Mucosa of descending colon (tissue), 3 donors: ENCODE measurements at places on chromosomes 11 and 22.
A peak's percentile ranks its signal among the peaks of the same experiment; 100 is the strongest.

- no peak for DNase-seq
These were observed 15.1 kb downstream of the ADM start for GRCh38 chr11:10319702-10320558.

GRCh38 chr11:71080239-71081097 is 171.9 kb downstream of the SHANK2 start:
- DNase-seq = no peak

DNA sequence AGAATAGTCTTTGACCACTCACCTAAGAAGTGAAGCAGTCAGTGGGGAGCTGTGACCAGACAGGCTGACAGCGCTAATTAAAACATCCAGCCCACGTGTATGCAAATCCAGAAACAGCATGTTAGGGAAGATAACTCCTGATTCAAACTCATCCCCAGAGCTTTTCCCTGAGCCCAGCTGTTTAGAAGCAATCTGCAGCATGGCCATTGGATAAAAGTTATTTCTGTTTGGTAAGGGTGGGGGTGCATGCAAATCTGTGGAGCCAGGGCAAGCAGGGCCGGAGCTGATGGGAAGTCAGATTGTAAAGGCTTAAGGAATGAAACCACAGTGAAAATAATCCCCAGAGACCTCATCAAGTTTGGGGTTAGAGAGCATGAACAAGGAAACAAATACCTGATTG is 247.9 kb upstream of the KIRREL3 start:
- DNase-seq = no peak

DNA sequence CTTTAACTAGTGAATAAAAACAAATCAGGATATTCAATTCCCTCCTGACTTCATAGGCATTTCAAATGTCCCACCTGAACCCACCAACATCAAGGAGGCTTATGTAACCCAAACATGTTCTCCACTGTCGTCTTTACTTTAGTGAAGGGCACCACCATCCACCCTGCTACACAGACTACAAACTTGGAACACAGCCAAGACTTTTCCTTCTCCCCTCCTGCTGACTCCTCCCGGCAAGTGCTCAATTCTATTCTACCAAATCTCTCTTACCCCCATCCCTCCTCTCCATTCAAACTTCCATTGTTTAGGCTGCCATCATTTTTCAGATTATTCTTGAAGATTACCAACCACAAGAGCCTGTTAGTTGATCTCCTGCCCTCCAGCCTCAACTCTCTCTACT is 24.3 kb downstream of the SAAL1 start:
- DNase-seq = no peak

GRCh38 chr11:42544726-42545125 is 767.1 kb upstream of the API5 start:
- DNase-seq = no peak

DNA sequence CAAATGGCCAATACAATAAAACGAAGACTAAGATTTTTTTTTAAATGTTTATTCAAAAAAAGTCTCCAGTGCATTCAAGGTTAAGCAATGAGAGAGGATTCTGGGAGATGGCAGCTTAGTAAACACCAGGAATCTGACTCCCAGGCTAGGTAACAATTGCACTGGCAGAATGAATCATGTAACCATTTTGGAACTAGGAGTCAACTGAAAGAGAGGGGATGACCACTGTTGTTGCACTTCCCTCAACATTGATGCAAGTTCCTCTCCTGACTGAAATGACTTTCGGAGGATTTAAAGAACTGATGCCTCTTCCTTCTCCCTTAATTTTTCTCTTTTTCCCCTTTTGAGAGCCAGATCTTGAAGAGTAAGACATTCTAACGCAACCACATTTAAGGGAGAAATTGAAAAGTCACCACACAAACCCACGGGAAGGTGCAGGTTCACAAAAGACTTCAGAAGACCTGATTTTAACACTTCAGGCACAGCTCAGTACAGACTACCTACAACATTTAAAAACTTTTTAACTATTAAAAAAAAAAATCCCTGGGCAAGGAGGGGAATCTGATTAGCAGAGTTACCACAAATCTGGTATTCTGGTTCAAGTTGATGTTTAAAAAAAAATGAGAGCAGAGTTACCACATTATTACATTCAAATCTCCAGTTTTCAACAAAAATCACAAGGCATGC is 56.8 kb downstream of the FCHSD2 start:
- no peak for DNase-seq

GRCh38 chr11:118055966-118056365 is 20.9 kb upstream of the TMPRSS4 start:
- no peak for DNase-seq

GRCh38 chr11:12599408-12600143 is 74.6 kb upstream of the TEAD1 start:
- DNase-seq = peak; percentile 65

DNA sequence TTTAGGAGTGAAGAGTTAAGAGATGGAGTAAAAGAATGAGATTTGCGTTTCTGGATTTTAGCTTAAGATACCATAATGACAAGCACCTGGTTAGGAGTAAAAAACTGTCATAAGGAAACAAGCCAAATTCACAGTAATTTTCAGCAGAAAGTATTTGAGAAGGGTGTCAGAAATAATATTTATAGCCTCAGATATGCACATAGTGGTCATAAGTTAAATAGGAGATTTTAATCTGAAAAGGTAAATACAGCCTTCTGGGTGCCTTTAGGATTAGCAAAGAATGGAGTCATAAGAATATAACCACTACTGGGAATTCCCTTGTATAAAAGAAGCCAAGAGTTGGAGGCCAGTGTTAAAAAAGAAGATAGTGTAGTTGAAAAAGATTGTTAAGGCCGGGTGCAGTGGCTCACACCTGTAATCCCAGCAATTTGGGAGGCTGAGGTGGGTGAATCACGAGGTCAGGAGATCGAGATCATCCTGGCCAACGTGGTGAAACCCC is 160.1 kb downstream of the SWAP70 start:
- no peak for DNase-seq

GRCh38 chr11:22991196-22991595 is 130.9 kb upstream of the CCDC179 start:
- no peak for DNase-seq

- DNase-seq = peak; percentile 54
These were observed 6.6 kb upstream of the ARAP1 start for GRCh38 chr11:72758690-72759389.

DNA sequence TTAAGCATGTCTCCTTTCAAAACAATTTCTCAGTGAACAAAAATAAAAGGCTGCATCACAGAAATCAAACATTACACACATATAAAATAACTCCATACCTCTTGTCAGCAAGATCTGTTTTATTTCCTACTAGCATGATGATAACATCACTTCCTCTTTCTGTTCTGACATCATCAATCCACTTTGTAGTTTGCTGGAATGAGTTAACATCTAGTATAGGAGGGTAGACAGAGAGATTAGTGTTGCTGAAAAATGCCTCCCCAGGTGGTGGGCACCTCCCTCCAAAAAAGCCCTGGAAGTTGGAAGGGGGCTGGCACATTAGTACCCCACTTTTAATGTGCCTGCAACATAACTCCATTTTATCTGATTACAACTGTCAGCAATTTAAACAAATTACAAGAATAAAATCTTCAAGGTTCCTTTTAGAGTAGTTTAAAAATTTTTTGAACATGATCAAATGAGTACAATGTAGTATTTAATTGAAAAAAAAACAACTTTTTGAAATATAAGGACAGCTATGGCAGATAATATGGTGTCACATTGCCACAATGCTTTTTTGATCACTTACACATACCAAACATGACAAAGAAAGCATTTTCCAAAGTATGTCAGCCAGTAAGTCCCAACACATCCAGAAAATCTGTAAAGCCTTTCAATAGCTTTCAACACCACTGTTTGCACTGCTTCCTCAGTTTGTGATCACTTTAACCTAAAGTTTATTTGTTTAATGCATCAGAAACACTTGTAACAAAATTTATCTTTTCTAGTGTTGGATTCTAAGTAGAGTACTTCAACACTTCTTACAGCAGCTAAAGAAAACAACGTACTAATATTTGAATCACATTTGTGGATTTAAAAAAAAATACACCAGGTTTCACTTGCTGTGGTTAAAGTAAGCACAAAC is 44.5 kb downstream of the RAB6A start:
- no peak for DNase-seq
